ENCODE measurements at places on chromosomes 6 and 20.
A peak's percentile ranks its signal among the peaks of the same experiment; 100 is the strongest.

GRCh38 chr6:81456416-81456815 is 296.1 kb downstream of the TENT5A start:
- DNase-seq, result no peak

GRCh38 chr20:8735674-8736073 is 333.2 kb upstream of the PLCB4 start:
- DNase-seq, result no peak

DNA sequence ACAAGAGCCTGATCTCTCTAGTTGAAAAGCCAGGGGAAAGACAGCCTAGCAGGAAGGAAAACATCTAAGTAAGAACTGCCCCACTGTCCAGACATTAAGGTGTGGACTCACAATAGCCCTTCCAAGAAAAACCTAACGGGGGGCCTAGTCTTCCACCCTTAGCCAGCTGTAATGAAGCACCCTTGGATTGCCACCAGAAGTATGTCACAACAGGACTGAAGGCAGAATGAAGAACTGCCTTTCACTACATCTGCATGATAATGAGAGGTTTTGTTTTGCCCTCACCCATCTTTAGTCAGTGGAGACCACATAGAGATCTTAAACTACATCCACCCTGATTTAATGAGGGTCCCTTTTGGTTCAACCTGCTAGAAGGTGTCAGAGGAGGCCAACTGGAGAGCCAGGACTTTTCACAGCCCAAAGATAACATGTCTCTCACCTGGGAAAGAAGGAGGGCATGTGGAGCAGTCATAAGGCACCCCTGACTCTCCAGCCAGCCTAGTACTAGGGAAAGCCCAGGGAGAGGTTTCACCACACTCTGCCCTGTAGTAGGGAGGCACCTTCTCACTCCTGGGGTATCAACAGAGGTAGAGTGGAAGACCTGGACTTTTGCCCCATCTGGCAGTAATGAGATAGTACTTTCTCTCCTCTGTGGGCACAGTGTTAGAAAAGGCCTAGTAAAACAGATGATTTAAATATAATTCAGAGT is 1017.4 kb upstream of the MANEA start:
- DNase-seq, result no peak

GRCh38 chr6:170030284-170030815 is 260.5 kb downstream of the DLL1 start:
- no peak for DNase-seq

DNA sequence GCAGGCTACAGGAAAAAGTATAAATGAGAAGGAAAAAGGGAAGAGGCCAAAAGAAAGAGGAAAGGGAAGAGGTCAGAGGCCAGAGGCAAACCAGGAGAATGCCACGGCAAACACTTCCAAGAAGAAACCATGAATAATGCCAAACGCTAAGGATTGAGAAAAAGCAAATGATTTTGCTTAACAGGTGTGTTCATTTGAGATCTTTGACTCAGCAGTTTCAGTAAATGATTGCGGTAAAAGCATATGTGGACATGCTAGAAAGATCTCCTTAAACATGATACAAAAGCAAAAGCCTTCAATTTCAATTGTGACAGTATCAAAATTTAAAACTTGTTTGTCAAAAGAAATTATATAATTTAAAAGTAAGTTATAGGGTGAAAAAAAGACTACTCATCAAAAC is 70.6 kb downstream of the UBE3D start:
- DNase-seq, result no peak

DNA sequence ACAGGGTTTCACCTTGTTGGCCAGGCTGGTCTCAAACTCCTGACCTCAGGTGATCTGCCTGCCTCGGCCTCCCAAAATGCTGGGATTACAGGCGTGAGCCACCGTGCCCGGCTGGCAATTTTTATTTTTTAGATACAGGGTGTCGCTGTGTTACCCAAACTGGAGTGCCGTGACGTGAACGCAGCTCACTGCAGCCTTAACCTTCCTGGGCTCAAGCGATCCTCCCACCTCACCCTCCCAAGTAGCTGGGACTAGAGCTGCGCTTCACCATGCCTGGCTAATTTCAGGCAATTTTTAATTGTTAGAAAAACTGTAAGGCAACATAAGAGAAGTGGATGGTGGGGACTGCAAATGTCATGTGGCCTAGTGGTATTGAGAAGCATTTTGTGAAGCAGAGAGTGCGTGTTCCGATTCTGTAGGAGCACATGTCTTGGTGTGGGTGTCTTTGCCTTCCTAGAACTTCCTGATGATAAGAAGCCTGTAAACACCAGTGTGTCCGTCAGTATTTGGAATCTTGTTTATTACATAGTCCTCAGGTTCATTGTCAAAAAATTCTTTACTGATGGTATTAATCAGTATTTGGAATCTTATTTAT is 18.0 kb downstream of the JARID2 start:
- no peak for DNase-seq

DNA sequence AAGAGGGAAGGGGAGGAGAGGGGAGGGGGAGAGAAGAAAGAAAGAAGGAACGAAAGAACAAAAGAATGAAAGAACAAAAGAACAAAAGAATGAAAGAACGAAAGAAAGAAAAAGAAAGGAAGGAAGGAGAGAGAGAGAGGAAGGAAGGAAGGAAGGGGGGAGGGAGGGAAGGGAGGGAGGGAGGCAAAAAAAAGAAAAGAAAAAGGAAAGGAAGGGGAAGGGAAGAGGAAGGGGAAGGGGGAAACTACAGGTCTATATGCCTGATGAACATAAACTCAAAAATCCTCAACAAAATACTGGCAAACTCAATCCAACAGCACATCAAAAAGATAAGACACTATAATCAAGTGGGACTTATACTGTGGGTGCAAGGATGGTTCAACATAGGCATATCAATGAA is 13.7 kb upstream of the LGSN start:
- DNase-seq, result no peak

GRCh38 chr6:108732091-108732870 is 115.9 kb upstream of the ARMC2 start:
- no peak for DNase-seq

DNA sequence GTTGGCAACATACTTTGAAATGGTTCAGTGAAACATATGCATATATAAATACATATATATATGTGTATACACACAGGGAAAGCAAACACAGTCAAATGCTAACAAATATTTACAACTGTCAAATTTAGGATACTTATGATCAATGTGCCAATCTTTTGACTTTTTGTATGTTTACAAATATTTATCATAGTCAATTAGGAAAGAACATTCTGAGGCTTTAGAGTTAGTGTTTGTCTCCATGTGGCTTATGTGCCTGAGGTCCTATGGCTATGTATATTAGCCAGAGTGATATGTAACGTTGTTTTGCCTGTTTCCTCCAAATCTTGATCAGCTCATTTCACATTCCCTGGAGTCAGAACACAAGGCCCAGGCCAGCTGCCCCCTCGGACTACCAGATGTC is 126.5 kb upstream of the MAN1A1 start:
- DNase-seq, result no peak

DNA sequence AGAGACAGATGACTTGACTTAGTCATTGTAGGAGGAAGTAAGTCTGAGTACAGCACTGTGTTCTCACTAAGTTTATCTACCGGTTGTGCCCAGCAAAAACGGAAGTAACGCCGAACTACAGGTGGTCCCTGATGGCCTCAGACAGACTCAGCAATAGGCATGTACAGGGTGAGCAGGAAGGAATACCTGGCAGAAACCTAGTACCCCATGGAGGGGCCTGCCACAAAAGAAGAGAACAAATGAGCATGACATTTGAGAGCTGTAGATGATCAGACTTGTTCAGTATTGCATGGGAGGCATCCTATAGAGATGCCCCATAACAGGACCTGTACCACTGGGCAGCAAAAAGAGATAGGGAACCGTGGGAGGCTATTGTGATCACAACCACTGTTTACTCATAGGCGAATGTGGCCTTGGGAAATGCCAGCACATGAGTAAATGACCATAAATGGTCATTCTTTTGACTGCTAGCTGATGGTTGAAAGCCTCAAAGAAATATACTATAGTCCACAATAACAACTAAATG is 106.4 kb upstream of the TAB2 start:
- peak; percentile 53 for DNase-seq

- DNase-seq, result no peak
Observed at GRCh38 chr6:149359440-149359839, 40.6 kb upstream of the SUMO4 start.

DNA sequence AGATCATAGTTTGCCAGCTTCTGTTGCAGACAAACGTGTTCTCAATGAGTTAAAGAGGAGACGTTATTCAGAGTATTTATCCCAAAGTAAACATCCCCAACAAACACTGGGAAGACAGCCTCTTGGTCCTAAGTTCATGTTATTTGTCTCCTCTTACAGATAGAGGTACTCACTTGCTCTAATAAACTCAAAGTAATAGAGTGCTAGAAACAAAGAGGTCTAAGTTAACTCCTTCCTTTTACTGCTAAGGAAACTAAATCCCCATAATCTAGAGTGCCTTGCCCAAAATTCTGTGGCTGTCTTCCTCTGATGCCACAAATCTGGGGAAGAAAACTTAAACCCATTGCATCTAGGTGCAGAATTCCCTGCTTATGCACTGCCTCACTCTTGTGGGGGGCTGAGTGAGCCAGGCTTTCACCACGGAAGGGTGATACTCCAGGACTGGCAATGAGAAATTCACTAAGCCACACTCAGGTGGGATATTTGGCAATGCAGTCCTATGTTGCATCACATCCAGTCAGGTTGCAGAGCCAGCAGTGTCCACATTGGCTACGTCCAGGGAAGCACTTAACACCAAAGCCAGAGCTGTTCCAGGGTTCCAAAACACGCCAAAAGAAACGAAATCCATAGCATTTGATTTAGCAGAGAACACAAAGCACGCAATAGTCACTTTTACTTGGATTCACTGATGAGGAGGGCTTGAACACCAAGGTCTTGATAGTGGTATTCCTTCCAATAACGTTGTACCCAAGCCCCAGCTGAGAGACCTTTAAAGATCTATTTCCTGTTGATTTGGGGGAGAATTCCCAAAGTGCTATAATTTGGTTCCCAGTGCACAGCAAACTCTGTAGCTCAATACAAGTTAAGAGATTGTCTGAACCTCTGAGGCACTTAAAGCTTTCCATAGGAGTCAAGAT is 81.0 kb upstream of the FOXQ1 start:
- no peak for DNase-seq

GRCh38 chr6:170049641-170050561 is 241.0 kb downstream of the DLL1 start:
- DNase-seq, result no peak

- no peak for DNase-seq
Observed at GRCh38 chr6:167426651-167427050, 101.8 kb downstream of the TTLL2 start.

DNA sequence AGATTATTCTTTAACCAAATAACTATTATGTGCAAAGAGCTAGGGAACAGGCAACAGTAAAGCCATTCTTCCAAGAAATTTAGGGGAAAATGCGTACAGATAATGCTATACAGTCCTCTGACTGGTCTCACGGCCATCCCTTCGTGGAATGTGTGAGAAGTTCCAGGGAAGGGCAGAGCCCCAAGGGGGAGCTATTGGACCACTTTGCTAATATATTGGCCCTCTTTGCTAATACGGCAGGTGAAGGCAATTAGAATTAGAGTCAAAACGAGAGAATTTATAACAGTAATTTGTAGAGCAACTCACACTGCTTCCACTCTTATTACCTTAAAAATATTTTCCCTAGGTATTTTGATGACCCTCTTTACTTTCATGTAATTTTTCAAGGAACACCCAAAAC is 140.4 kb downstream of the IMPG1 start:
- no peak for DNase-seq

- no peak for DNase-seq
Observed at GRCh38 chr6:25287941-25288340, 8.8 kb downstream of the CARMIL1 start.

DNA sequence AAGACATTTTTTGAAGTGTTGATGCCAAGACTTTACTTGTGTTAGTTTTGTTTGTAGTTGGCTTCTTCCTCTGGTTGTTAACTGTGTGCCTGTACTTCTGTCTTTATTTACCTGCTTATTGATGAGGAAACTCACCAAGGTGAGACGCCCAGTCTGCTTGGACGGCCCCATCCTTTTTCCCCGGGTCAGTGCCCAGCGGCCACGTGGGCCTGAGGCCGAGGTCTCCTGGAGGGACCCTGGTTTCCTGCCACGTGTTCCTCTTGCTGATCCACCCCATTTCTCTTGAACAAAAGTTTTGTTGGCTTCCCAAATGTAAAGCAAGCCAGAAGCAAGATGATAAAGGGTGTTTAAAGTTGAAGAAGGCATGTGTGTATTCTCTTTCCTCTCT is 24.8 kb downstream of the DUSP22 start:
- DNase-seq, result no peak

DNA sequence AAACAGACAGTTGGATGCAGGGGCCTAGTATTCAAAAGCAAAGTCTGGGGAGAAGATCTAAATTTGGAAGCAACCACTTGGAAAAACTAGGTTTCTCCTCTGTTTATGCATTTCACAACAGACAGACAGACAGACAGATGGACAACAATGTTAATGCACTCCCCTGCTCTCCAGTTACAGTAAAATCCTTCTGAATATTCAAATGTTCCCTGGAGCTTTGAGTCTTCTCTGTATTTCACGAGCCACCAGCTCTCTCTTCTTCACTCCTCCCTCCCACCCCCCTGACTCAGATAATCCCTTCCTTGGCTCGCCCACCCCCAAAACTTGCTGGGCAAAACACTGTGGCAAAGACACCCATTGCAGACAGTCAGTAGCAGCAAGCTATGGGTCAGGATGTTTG is 129.3 kb upstream of the TOP1 start:
- no peak for DNase-seq

- no peak for DNase-seq
Observed at GRCh38 chr20:24676978-24677370, 207.5 kb downstream of the SYNDIG1 start.

- DNase-seq, result no peak
Observed at GRCh38 chr6:71489736-71490135, 201.1 kb downstream of the OGFRL1 start.

- DNase-seq, result no peak
Observed at GRCh38 chr6:162369091-162369490, 358.5 kb downstream of the PRKN start.

GRCh38 chr6:20770773-20771172 is 236.5 kb downstream of the CDKAL1 start:
- no peak for DNase-seq

- peak; percentile 12 for DNase-seq
Observed at GRCh38 chr6:167652701-167653095, 174.0 kb upstream of the AFDN start.

DNA sequence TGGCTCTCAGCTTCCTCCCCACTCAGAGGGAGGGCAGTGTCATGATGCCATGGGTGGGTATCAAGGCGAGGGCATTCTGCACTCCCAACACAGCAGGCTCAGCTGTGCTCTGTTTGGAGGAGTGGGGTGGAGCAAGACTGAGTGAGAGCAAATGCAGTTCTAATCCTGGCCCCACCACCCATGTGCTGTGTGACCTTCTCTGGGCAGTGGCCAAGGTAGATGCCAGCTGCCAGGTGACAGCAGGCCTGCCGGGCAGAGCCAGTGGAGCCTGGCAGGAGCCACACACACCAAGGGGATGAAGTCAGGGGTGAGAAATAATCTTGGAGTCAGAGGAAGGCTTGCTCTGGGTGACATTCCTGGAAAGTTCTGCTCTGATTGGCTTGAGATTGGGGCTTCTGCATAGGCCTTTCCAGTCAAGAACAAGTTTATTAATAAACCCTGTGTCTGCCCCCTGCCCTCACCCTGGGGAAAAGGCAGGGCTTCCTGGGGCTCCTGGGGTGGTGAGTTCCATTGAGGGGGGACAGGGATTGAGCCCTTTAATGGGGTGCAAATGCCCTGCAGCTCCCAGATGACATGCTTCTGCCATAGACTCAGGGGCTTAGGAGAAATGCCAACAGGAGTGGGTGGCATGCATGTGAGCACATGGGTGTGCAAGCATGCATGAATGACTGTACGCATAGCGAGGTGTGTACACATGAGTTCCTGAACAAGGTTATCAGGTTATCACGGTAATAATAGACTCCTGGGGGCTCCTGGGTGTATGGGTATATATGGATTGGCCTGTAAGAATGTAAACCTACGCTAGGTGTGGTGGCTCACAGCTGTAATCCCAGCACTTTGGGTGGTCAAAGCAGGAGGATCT is 134.2 kb downstream of the MRPL14 start:
- DNase-seq, result no peak

Measured in GDM1 (cell line).